ENCODE measurements at places on chromosomes 7 and 10.

- no peak for DNase-seq
Observed at GRCh38 chr7:112503361-112503972, 22.7 kb downstream of the LSMEM1 start.

GRCh38 chr10:43811871-43812270, 163.2 kb upstream of the ZNF32 start:
- no peak for DNase-seq

DNA sequence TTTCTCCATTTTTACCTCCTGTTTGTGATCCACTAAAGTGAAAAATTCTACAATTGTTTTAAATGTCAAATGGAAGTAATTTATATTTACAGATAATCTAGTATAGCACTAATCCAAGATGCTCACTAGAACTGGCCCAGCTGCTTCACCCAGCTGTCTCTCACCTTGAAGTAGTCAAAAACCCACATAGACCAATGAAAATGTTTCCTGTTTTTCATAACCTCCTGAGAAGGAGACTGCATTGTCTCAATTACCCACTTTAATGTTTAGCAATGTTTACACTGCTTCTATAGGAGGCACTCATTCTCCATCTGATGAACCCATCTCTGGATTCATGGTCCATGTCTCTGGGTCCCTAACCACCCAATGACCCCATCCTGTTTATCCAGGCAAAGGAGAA, 56.1 kb upstream of the ADO start:
- DNase-seq: no peak

DNA sequence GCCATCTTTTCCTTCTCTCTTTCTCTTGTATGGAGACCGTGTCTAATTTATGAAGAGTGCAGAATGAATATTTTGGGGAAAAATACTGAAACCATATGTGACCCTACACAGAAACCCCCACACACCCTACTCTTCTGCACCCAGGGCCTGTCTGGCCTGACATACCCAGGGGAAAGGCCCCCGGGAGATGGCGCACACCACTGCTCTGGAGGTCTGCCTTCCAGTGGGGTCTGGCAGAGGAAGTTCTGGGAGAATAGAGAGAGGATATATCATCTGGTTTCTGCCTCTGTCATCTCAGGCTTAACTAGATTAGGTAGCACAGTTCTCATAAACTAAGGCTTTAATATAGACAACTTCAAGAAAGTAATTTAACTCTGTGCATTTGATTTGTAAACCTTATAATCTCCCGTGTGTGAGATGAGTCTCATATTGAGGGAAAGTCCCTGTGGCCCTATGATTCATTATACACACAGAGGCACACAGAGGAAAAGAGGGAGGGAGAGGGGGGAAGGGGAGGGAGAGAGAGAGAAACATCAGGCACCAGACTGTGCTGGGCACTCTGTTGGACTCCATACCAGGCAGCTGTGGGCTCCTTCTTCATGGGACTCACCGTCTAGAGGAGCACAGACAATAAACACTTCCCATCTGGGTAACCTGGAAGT, 123.3 kb downstream of the AOAH start:
- DNase-seq: peak; percentile 74

- no peak for DNase-seq
Observed at GRCh38 chr7:151774951-151775350, 102.0 kb downstream of the PRKAG2 start.

DNA sequence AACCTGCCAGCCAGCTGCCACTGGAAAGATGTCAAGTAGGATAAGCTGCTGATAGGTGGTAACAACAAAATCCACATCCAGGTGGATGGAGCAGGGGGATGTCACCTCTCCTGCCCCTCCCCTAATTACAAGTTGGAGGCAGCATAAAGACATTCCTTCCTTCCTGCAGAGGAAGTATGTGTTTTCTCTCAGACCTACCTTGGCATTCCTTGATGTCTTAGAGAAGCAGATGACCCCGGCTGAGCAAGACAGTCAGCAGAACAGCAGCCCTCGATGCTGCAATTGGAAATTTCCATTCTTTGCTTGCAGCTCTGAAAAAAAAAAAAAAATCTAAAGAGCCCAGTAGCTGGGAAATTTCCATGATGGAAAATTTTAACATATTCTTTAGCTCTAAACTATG, 137.5 kb upstream of the MKLN1 start:
- DNase-seq: peak; percentile 28

DNA sequence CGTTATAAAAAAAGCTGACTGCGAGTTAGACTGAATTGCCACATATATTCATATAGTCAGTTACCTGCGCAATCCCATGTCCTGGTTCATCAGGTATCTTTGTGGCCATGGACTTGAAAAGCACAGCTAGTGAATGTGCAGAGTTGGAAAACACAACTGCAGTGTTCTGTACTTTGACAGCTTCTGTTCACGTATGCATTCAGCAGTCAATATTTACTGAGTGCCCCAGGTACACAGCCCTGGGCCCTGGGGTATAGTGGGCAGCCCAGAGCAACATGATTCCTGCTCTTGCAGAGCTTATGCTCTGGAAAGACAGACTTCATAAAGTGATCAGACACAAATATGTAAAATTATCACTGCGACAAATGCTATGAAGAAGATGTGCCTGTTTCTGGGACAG, 313.9 kb downstream of the PHTF2 start:
- no peak for DNase-seq

GRCh38 chr7:130419658-130420057, 21.2 kb downstream of the CEP41 start:
- DNase-seq: no peak

DNA sequence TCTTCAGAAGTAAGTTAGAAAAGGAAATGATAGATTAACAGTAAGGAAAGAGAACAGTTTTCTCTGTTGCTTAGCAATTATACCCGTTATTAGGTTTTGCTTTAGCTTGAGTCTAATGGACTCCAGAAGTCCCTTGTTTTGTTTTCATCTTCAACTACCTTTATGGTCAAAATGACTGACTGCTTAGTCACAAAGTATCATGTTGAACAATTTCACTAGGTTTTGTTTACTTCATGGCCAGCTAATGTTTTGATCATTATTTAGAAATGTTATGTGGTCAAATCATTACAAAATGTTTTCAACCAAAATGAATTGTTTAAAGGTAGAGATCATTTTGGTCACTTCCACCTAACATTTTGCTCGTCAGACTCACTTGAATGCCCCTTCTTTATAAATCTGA, 1.9 kb downstream of the UBN2 start:
- no peak for DNase-seq

GRCh38 chr10:2836921-2837662, 230.3 kb upstream of the PFKP start:
- no peak for DNase-seq

Measured in cardiac fibroblast (primary cell).